Caco-2 (cell line): ENCODE measurements at places on chromosomes 3 and 15. TPM values are rescaled to one million over a fixed set of nuclear protein-coding genes. Genes with fewer than 3 reads are reported as not detected.

CCDC39 gene
- not detected in 2 replicates for total RNA-seq

LYZL4 gene
- not detected in 2 replicates for total RNA-seq

NR2E3 gene
- total RNA-seq, result not detected in 2 replicates

WDR93 gene
- total RNA-seq, result 0.16 TPM in 1 of 2 replicates, not detected in the other

P2RY13 gene
- total RNA-seq, result not detected in 2 replicates

CLRN1 gene
- not detected in 2 replicates for total RNA-seq

DHX30 gene
- total RNA-seq, result 71.8 and 75.7 TPM in 2 replicates

TGM5 gene
- not detected in 2 replicates for total RNA-seq

IQCB1 gene
- total RNA-seq, result 36.1 and 36.4 TPM in 2 replicates

MNS1 gene
- total RNA-seq, result 2.6 and 3.0 TPM in 2 replicates

ABI3BP gene
- not detected in 2 replicates for total RNA-seq

ARPP21 gene
- not detected in 2 replicates for total RNA-seq

ZCWPW2 gene
- 0.18 and 0.46 TPM in 2 replicates for total RNA-seq

CDV3 gene
- 260 and 284 TPM in 2 replicates for total RNA-seq

PARP15 gene
- 0.07 TPM in 1 of 2 replicates, not detected in the other for total RNA-seq

IL5RA gene
- 0.09 and 0.23 TPM in 2 replicates for total RNA-seq

ADAMTS9 gene
- total RNA-seq, result 4.0 and 5.5 TPM in 2 replicates

TPRG1 gene
- 1.5 and 1.6 TPM in 2 replicates for total RNA-seq

SLC2A2 gene
- total RNA-seq, result 4.0 and 4.6 TPM in 2 replicates

ANP32A gene
- 169 and 178 TPM in 2 replicates for total RNA-seq

CPNE9 gene
- not detected in 2 replicates for total RNA-seq

ZBTB38 gene
- total RNA-seq, result 72.7 and 74.1 TPM in 2 replicates

BFSP2 gene
- total RNA-seq, result not detected in 2 replicates

PROK2 gene
- not detected in 2 replicates for total RNA-seq

IL20RB gene
- total RNA-seq, result 5.5 and 6.9 TPM in 2 replicates

GOLGA6D gene
- not detected in 2 replicates for total RNA-seq

KNSTRN gene
- 67.5 and 74.7 TPM in 2 replicates for total RNA-seq

MCTP2 gene
- total RNA-seq, result 9.9 and 10.9 TPM in 2 replicates

FGF7 gene
- 0.18 TPM in 1 of 2 replicates, not detected in the other for total RNA-seq

NECTIN3 gene
- total RNA-seq, result 75.8 and 81.0 TPM in 2 replicates

RAF1 gene
- total RNA-seq, result 93.6 and 98.7 TPM in 2 replicates

NCKIPSD gene
- 30.1 and 30.2 TPM in 2 replicates for total RNA-seq

MAP2K5 gene
- 12.2 and 14.0 TPM in 2 replicates for total RNA-seq

PSTPIP1 gene
- total RNA-seq, result not detected in 2 replicates

ONECUT1 gene
- 0.53 and 0.68 TPM in 2 replicates for total RNA-seq

DNAJB8 gene
- total RNA-seq, result not detected in 2 replicates

CORO2B gene
- total RNA-seq, result 0.21 and 0.25 TPM in 2 replicates

SCG5 gene
- total RNA-seq, result 0.84 and 1.5 TPM in 2 replicates

ZMYND10 gene
- total RNA-seq, result 0.23 and 0.29 TPM in 2 replicates

ITIH3 gene
- 0.23 and 0.27 TPM in 2 replicates for total RNA-seq

SLC12A1 gene
- total RNA-seq, result not detected in 2 replicates

C3orf70 gene
- total RNA-seq, result 11.2 and 13.3 TPM in 2 replicates

HTR3E gene
- total RNA-seq, result not detected in 2 replicates
